NB4 (cell line): ENCODE measurements at places on chromosomes 7 and 10.

DNA sequence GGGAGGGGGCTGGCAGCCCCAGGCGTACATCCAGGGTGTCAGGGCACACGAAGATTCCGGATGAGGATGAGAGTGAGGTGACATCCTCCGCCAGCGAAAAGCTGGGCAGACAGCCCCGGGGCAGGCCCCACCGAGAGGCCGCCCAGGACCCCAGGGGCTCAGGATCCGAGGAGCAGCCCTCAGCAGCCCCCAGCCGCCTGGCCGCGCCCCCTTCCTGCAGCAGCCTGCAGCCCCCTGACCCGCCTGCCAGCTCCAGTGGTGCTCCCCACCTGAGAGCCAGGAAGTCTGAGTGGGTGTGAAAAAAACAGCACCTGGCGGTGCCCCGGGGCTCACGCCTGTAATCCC, 3.2 kb downstream of the GJD4 start:
- no peak for DNase-seq

DNA sequence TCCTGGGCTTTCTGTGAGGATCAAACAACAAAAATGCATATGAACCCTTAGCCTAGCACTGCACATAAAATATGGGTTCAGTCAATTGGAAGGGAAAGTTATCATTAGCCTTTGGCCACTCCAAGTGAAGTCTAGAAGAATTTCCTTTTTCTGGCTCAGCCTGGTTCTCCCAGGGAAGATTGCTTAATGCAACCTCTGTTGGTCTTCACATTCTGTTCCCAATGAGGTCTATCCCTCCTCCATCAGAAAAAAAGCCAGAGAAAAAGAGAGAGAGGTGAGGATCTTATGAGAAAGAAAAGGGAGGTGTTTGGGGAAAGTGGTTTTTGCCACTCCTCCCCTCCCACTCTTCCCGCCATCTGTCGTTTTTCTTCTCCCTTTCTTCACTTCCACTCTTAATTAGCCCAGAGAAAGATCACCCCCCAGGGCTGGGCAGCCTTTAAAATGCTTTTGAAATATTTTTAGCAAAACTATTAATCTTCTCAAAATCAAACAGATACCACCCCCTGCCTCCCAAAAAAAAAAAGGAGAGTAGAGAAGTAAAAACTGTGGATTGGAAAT, 31.1 kb downstream of the CPVL start:
- DNase-seq: no peak

DNA sequence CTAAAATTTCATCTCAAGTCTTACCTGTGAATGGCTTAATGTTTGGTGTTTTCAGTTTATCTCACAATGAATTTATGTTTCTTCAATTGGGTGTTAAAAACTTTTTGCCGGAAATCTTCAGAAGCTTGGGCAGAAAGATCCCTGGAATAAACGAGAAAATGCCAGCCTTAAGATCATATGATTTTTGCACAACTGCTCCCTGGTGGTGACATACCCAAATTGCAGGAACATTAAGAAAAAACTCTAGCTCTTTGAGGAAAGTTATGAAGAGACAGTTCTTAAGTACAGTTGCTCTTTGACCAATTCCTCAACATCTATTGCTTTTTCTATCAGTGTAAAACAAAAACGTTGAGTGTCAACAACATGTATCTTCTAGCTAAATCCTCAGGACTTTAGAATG, 48.2 kb upstream of the CREB5 start:
- DNase-seq: peak; percentile 31

- DNase-seq: no peak
Measured at GRCh38 chr10:29026065-29026797, 262.6 kb upstream of the LYZL1 start.

DNA sequence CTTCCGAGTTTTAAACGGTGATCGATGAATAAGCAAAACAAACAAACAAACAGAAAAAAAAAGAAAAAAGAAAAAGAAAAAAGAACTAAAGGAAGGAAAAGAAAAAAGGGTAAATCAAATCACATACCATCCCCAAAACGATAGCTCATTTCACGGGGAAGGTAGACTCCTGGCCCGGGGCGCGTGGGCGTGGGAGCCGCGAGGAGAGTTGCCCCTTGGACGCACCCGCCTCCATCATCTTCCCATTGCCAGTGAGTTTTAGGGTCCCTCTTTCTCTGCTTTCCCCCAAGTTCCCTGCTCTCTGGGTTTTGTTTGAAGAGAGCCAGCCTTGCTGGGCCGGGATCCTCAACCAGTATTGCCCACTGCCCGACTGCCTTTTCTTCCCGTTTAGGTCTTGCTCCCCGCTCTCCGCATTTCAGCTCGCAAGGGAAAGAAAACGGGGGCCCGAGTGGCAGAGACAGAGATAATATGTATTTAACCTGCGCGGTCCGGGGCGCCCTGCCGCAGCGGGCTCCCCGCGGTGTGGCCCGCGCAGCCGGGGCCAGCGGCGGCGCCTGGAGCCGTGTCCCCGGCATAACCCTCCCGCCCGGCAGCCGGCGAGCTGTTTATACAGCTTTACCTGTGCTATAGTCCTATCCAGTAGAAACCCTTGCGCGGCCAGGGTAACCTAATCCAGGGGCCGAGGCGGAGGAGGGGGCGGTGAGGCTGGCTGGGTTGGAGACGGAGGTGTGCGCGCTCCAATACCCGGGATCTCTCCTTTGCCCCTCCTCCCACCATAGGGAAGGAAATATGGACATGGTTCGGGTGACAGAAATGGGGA, 5.2 kb upstream of the GATA3 start:
- no peak for DNase-seq

GRCh38 chr10:28677888-28678686, 766 bp downstream of the BAMBI start:
- peak; percentile 53 for DNase-seq

GRCh38 chr7:81075150-81075549, 156.3 kb upstream of the SEMA3C start:
- no peak for DNase-seq

GRCh38 chr7:111312966-111313365, 222.0 kb downstream of the LRRN3 start:
- no peak for DNase-seq

- DNase-seq: no peak
Measured at GRCh38 chr7:38052786-38053185, 125.3 kb upstream of the STARD3NL start.

GRCh38 chr10:59465088-59465487, 102.7 kb upstream of the FAM13C start:
- no peak for DNase-seq

DNA sequence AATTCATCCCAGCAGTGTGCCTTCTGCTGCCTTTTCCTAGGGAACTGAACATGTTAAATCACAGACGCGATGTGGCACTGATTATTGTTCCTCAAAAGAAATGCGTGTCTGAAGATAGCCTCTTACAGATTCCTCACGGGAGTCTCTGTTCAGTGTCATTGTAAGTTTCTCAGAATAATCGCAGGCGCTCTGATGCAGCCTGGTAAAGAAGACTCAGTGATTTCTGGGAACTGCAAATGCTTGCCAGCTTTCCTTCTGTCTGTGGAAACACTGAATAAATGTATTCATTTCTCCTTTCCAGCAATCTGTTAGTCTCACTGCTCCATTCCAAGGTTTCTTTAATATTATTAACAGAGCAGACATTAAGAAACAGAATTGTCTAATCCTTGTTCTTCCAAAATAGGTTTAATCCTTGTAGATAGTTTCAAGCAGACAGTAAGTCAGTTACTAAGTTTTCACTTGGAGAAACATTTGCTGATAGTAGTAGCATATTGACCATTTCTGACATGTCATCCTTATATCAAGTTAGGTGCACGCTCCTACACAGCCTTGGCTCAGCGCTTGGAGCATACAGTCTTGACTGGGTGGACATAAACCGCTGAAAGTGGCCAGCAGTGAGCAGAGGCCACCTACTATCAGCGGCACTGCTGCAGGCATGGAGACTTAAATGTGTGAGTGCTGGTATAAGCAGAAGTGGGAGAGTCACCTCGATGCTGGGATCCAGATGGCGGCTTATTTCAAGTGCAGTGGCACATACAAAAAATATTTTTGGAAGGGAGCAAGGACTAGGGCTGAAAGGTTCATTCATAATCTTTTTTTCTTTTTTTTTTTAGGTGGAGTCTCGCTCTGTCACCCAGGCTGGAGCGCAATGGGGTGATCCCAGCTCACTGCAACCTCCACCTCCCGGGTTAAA, 27.7 kb downstream of the MMRN2 start:
- DNase-seq: no peak

DNA sequence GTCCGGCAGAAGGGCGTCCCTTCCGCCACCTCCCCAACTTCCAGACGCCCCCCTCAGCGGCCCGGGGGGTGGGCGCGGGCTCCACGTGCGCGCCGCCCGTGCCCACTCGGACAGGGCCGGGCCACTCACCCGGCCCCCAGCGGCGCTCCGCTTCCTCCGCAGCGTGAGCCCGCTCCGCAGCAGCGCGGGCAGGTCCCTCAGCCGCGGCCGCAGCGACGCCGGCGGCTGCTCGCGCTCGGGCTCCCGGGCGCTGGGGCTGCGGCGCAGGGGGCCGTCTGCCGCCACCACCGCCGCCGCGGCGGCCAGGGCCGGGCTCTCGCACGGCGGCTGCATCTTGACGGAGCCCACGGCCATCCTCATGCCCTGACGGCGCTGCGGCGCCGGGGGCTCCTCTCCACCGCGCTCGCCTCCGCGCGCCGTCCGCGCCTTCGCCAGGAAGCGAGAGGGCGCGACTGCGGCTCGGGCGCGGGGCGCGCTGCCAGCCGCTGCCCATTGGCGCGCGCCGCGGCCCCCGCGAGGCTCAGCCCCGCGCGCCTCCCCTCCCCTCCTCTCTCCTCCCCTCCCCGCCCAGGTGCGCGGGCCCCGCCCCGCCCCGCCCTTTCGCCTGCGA, at the start of gene RAPGEF5:
Gene RAPGEF5 (minus strand): TSS at position 454 of the 610 bp plus-strand sequence. CDS start 94 bp downstream, at position 360.
- DNase-seq: no peak

- no peak for DNase-seq
Measured at GRCh38 chr7:144908943-144909556, 73.2 kb upstream of the TPK1 start.

GRCh38 chr7:116783666-116784318, 78.6 kb upstream of the CAPZA2 start:
- no peak for DNase-seq

- no peak for DNase-seq
Measured at GRCh38 chr7:1812509-1813393, 142.7 kb downstream of the ELFN1 start.

- DNase-seq: no peak
Measured at GRCh38 chr7:131602304-131602993, 46.0 kb upstream of the PODXL start.

DNA sequence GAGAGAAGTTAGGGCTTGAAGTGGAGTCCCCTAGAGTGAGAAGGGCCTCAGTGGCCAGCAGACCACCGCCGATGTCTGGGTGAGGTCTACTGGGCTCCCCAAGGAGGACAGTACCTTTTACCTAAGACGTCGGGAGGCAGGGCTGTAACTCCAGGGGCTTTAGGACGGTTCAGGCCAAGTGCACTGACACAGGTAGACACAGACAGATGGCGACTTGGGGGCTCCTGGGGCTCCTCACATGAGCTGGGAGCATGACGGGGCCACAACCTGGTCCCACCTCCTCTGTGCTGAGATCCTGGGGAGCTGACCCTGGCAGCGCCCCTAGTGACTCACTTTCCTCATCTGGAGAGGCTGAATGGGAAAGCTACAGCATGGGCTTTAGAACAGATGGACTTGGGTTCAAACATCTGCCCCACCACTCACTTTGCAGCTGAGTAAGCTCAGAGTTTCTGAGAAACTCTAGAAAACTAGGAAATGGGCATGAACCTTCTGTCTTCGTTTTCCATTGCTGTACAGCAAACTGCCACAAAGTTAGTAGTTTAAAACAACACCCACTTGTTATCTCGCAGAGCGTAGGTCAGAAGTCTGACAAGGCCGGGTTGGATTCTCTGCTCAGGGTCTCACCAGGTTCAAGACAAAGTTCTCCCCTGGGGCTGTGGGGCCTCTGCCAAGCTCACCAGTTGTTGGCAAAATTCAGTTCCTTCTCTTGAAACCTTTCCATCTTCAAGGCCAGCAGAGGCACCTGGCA, 4.7 kb upstream of the COMTD1 start:
- no peak for DNase-seq

DNA sequence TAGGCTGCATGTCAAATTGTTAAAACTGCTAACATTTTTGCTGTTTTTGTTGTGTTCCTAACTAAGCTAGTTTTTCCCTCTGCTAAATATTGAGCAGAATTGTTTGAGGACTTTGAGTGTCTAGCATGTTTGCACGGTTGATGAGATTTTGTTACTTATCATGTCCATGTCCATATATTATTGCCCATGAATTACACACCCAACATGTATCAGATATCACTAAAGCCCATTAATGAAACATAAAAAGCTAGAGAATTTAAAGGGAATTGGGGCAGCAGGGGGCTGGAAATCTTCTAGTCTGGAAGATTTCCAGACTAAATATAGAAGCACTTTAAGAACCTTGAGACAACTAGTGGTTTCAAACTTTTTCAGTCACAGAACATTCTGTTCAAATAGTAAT, 197.7 kb downstream of the SNX10 start:
- DNase-seq: no peak

- no peak for DNase-seq
Measured at GRCh38 chr10:129725482-129725881, 238.6 kb downstream of the EBF3 start.

GRCh38 chr10:99535764-99536337, 3.1 kb downstream of the NKX2-3 start:
- DNase-seq: no peak

- peak; percentile 68 for DNase-seq
Measured at GRCh38 chr10:101095550-101096213, 33.9 kb downstream of the KAZALD1 start.

GRCh38 chr10:69883310-69884023, 81.8 kb downstream of the COL13A1 start:
- no peak for DNase-seq

GRCh38 chr10:123558651-123559050, 107.5 kb upstream of the GPR26 start:
- DNase-seq: no peak

- DNase-seq: no peak
Measured at GRCh38 chr7:68610701-68611100, 987.6 kb upstream of the AUTS2 start.

- no peak for DNase-seq
Measured at GRCh38 chr7:111282626-111283025, 191.7 kb downstream of the LRRN3 start.

GRCh38 chr7:71300603-71301002, 168.7 kb downstream of the GALNT17 start:
- no peak for DNase-seq

- no peak for DNase-seq
Measured at GRCh38 chr7:1943326-1943725, 273.2 kb downstream of the ELFN1 start.
